Activated T-helper 17 cell treated with anti-CD3 and anti-CD28 coated beads, Interleukin-2, amount 50 U/mL, for 72 hours (primary cell): ENCODE measurements at places on chromosomes 4 and X.

DNA sequence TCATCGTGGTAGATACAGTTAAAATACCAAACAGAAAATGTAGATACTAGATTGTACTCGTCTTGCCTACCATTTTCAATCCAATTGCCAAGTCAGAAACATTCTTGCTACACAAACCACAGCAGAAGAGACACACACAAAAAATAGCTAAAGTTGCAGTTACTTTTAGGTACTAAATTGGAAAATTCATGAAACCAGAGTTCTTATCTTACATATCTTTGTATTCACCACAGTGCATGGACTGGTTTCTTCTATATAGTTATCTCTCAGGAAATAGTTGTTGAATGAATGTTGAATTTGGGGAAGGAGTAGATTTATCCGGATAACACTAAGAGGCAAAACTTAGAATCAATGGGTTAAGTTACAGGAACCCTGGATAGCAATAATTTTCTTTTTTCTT, 14.2 kb downstream of the COL4A5 start:
- ATAC-seq, result no peak

- ATAC-seq, result no peak
These were observed 162.9 kb upstream of the PGRMC2 start for GRCh38 chr4:128450326-128451120.

- no peak for ATAC-seq
These were observed 169.6 kb upstream of the MXRA5 start for GRCh38 chrX:3516051-3516541.

DNA sequence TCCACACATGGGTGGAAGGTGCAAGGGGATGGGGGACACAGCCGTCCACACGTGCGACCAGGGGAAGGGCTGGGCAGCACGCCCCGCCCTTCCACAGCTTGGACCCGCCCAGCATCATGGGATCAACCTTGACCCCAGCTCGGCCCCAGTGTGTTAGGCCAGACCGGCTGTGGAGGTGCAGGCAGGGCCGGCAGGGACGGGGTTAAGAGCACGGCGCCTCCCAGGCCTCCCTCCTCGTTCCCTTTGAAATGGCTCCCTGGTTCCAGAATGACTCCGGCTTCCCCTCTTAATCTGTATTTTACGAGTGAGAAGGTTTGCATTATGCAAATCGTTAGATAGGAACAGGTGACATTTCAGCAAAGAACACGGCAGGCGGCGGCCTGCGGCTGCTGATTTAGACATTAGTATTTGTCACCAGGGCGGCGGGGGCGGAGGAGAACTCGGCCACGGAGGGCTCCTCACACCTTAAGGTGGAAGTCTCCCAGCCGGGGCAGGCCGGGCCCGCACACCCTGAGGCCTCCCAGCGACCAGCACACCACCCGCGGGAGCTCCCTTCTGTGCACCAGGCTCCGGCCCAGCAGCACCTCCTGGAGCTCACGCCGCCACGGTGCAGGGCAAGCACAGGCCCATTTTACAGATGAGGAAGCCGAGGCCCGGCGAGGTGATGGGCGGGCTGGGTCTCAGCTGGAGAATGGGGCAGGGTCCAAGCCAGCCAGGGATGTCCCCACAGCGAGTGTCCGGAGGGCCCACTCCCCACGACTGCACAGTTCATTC, 116.1 kb downstream of the FAM53A start:
- peak; percentile 18 for ATAC-seq

DNA sequence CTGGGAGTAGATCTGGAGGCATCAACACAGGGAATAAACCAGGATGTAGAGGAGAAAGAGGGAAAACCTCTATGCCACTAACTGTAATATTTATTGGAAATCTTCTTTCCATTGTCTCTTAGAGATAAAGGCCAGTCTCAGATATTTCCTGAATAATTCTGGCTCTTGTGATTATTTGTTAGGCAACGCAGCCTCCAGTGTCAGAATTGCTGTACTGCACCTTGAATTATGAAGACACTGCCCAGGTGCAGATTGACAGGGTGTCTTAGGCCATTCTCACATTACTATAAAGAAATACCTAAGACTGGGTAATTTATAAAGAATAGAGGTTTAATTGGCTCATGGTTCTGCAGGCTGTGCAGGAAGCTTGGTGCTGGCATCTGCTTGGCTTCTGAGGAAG, 100.7 kb upstream of the ZDHHC15 start:
- ATAC-seq, result no peak

DNA sequence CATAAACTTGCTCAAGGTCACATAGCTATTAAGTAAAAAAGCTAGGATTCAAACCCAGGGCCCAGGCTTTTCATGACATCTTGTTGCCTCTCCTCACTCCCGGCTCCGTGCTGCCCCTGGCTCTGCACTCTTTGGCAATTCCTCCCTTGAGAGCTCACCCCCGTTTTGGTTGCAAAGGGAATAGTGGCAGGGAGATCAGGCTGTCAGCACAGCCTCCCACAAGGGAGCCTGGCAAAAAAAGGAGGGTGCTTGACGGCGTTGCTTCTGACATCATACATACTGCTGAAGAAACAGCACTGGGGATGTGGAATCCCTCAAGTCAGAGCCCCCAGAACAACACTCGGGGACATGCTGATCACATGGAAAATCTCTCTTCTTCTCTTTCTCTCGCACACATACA, 20.5 kb downstream of the IQSEC2 start:
- no peak for ATAC-seq

- ATAC-seq, result no peak
These were observed 11.5 kb upstream of the RNF212 start for GRCh38 chr4:1124818-1125217.

GRCh38 chr4:143559757-143560147, 46.2 kb downstream of the SMARCA5 start:
- ATAC-seq, result peak; percentile 33

DNA sequence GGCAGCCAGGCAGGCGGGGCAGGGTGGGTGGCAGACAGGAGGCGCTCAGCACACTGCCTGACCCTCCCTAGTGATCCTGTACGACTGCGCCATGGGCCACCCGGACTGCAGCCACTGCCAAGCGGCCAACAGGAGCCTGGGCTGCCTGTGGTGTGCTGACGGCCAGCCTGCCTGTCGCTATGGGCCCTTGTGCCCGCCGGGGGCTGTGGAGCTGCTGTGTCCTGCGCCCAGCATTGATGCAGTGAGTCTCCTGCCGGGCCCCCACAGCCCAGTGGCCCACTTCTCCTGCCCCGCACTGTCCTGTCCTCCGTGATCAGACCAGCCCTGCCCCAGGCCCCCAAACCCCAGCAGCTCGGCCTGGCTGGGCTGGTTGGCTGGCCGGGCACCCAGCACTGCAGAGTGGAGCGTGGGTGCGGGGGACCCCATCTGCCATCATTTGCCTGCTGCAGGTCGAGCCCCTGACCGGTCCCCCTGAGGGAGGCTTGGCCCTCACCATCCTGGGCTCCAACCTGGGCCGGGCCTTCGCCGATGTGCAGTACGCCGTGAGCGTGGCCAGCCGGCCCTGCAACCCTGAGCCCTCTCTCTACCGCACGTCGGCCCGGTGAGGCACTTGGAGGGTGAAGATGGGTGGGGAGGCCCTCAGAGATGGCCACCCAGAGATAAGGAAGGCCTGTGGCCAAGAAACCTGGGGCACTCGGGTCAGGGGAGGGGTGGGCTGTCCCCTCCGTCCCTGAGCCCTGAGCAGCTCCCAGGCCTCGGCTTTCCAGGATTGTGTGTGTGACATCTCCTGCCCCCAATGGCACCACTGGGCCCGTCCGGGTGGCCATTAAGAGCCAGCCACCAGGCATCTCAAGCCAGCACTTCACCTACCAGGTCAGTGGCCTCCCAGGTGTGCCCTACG, 7.6 kb downstream of the PLXNB3 start:
- ATAC-seq, result no peak

GRCh38 chr4:16270454-16271328, 44.4 kb upstream of the TAPT1 start:
- ATAC-seq, result no peak

DNA sequence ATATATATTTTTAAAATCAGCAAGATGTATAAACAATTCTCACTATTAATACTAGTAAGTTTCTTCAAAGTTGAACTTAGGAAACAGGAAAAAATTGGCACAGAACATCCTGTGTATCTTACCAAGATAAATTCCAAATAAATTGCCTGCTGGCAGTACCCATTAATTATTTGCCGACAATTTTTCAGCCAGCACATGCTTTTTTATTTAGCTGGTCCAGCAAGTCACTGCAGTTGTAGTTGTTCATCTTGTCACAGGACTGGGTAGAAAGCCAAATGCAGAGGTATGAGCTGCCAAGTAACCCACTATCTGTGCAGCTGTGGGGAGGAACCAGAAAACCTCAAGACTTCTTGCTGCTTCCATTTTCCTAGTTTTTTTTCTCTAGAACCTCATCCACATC, 113.4 kb downstream of the PACRGL start:
- no peak for ATAC-seq

- no peak for ATAC-seq
These were observed 215.5 kb downstream of the SPATA18 start for GRCh38 chr4:52266537-52267137.

DNA sequence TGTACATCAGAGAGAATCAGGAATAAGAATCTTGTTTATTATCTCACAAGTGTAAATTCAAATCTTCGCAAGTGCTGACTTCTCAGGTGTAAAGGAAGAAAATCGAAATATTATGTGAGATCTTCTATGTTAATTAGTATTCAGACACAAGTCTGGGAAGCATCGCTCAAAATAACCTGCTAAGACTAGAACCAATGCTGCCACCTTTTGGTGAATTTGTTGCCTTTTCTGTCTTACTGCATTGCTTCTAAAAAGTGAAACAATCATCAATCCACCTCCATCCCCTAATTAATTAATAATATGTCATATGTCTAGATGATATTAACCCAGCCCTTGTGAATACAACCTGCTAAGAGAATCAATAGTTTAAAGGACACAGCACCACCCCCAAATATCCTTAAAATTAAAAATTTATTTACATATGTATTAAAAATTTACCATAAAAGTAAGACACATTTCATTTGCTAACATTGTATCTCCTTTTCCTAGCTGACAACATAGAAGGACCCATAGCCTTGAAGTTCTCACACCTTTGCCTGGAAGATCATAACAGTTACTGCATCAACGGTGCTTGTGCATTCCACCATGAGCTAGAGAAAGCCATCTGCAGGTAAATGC, 3.5 kb downstream of the EPGN start:
- ATAC-seq, result no peak

- ATAC-seq, result no peak
These were observed 2.3 kb downstream of the PF4V1 start for GRCh38 chr4:73855406-73855805.

GRCh38 chr4:6701371-6701770, 7.7 kb downstream of the S100P start:
- ATAC-seq, result no peak

DNA sequence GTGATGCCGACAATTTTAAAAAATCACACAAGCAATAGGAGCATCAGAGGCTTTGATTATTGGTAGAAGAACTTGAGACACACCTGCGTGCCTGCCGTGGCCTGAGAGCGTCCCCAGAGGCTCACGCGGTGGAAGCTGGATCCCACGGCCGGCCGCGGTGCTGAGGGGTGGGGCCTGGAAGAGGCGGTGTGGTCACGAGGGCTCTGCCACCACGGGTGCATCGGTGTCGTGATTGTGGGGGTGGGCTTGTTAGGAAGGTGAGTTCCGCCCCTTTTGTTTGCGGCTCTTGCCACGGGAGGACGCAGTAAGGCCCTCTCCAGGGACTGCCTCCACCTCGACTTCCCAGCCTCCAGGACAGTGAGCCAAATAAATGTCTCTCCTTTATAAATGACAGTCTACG, 77.2 kb upstream of the ADRA2C start:
- ATAC-seq, result no peak

- ATAC-seq, result peak; percentile 58
These were observed 249.4 kb downstream of the ADAMTS3 start for GRCh38 chr4:72319601-72320021.

DNA sequence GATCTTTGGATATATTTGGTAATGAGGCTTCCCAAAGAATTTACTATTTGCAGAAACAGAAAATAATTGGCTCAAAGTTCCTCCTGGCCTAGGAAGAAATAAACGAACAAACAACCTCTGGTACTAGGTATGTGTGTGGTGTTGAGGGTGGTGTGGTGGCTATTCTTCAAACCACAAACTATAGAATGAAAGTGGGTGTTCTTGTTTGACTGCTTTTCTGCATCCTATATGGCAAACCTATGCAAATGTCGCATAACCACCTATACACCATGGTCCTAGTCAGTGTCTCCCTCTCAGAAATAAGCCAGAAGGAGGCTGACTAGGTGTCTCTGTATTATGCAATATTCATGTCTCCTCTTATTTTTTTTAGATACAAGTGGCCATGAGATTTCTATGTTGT, 106.6 kb upstream of the PCDH18 start:
- no peak for ATAC-seq

- ATAC-seq, result peak; percentile 61
These were observed 166.5 kb downstream of the FBXW7 start for GRCh38 chr4:152369203-152369901.

DNA sequence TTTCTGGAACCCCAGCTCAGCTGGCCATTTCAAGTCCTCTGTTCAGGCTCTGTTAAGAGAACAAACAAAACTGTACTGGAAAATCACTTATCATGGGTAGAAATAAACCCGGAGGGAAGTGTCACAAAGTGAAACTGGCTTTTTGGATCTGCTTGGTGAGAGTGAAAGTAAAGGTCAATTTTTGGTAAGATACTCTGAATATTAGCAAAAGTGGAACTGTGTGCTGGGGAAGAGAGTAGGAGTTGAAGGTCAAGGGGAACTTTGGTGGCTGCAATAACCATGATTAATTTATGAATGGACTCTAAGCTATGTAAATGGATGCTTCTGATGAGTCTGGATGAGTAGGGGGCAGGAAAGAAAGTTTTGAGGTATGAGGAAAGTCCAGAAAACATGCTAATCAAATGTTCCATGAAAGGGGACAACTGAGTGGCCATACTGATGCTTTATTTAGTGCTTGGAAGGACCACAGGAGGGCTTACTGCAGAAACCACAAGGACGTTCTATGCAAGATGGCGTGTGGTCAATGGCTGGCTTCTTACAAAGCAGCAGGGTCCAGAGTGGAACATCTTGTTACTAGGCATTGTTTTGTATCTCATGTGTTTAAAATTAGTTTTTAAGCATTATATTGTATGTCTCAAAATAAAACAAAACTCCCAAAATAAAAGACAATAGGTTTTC, 36.8 kb upstream of the TNIP3 start:
- ATAC-seq, result peak; percentile 46

DNA sequence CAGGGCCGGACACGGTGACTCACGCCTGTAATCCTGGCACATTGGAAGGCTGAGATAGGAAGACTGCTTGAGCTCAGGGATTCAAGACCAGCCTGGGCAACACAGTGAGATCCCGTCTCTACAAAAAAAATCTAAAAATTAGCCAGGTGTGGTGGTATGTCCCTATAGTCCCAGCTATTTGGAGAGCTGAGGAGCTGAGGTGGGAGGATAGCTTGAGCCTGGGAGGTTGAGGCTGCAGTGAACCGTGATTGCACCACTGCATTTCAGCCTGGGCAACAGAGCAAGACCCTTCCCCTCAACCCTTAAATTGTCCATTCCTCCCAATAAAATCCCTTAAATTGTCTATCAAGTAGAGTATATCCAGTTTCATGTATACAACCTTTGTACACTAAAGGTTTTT, 17.0 kb downstream of the OTUD6A start:
- ATAC-seq, result no peak

GRCh38 chr4:59240011-59240410, 1960.1 kb upstream of the ADGRL3 start:
- ATAC-seq, result no peak
